ENCODE measurements at places on chromosomes 16 and 17.

DNA sequence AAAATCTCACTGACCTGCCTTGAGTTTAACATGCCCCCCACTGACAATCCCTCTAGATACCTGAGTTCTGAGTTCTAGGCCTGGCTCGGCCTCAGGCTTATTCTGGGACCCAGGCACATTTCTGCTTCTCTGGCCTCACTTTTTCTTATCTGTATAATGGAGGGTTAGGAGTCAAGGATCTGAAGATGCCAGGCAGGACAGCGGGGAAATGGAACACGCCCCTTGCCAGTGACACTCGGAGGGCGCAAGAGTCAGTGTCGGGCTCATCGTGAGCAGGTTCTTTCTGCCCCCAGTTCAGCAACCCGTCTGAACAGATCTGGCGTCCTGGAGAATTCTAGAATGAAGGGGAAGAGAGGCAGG is 567 bp upstream of the MT3 start:
- DNase-seq, result no peak

- peak; percentile 67 for DNase-seq
These were observed 59.0 kb upstream of the MED9 start for GRCh38 chr17:17417718-17418181.

DNA sequence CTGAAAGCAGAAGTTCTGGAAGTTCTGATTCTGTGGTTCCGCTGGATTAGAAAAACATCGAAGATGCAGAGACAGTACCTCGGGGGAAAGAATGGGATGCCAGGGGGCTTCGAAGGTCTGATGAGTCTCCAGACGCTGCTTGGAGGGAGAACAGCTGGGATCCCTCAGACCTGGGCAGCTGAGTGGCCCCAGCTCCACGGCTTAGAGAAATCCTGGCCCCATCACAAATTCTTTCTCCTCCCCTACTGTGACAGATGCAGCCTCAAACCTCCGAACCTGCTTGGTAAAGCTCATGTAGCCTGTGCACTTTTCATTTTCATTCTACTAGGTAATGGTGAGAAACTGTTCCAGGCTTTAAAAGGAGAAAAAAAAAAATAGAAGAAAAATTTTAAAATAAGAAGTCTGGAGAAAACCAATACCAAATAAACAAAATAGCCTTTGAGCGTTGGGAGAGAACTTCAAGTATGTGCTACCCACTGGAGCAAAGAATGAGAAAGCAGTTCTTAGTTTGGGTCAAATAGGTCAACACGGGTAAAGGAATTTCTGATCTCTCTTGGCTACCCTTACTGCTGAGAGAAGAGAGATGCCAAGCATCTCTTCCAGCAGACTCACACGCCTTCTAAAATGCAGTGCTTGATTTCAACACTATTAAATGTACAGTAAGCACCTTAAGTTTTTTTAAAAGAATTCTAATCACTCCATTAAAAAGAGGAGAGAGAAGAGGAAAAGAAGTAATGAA is 19.9 kb downstream of the MAF start:
- DNase-seq, result no peak

DNA sequence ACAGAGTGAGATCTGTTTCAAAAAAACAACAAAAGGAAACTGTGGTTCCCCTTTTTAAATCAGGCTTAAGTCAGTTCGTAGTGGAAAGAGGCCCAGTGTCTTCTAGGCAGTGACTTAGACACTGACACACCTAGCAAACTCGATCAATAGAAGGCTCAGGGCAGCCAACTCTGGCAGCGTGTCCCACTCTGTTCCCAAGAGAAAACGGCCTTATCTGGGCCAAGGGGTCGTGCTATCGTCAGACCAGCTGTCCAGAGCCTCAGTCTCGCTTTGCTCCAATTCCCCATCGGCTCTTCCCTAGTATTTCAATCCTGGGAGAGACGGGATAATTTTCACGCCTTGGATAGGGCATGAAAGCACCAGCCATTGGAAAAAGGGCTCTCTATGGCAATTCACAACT is 72.9 kb downstream of the SLC5A11 start:
- DNase-seq, result no peak

- peak; percentile 83 for DNase-seq
These were observed at the start of gene ZFHX3 for GRCh38 chr16:73047536-73048291. TSS of gene ZFHX3 (minus strand) at chr16:73048128. CDS start at chr16:72960145, 87,983 bp downstream.

- DNase-seq, result peak; percentile 26
These were observed 7.8 kb downstream of the CRHR1 start for GRCh38 chr17:45791935-45792334.

DNA sequence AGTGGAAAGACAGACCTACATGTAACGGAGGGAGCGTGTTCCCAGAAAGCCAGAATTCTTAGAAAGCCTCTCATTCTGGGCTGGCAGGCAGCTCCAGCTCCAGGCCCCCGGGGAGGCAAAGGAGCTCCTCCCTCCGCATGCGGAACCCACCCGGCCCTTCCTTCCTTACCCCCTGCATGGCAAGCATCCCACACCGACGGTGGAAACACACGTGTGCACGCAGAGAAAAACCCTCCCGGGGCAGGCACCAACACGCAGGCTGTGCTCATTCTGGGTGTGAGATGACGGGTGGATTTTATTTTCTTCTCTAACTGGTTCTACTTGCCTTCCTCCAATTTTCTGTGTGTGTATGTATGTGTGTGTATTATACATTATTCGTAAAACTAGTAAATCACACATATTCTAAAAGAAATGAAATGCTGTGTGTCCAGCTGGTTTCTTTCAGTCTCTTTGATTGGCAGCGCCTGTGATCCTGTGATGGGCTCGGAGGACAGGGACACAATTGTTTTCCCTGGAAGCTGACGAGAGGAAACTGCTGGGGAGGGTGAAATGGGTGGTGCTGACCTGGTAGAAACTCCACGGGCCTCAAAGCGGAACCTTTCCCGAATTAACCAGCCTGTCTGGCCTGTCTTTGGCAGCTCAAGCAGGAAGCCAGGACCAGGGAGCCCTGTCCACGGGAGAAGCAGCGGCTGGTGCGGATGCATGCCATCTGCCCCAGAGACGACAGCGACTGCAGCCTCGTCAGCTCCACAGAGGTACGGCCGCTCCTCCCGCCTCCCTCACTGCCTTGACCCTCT is 22.2 kb downstream of the CARD14 start:
- no peak for DNase-seq

- no peak for DNase-seq
These were observed 246.9 kb downstream of the PRKCA start for GRCh38 chr17:66549311-66549704.

DNA sequence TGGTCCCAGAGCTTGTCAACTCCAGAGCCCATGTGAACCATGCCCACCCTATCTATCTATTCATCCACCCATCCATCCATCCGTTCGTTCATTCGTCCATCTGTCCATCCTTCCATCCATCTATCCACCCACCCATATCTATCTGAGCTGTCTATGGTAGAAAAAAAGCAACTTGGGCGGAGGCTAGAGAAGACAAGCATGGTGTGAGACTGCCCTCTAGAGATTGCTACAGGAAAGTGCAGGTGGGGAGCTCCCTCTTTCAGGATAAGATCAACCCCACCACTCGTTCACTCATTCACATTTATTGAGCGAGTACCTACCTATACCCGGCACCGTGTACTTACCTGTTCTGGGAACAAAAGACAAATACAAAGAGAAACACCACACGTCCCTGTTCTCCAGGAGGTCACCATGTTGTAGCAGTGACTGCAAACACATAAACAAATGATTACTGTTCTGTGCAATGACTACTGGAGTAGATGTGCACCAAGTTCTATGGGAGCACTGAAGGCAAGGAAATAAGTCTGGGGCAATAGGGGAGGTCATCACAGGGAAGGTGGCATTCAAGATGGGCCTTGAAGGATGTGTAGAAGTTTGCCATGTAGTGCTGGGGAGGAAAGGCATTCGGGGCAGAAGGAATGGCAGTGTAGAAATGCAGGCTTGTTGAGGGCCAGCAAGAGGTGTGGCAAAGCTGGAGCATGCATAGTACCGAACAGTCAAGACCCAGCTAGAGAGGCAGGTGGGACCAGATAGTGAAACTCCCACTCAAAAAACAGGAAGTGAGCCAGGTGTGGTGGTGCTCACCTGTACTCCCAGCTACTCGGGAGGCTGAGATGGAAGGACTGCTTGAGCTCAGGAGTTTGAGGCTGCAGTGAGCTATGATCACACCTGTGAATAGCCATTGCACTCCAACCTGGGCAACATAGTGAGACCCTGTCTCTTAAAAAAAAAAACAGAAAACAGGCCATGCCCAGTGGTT is 13.4 kb upstream of the ATP5MC1 start:
- DNase-seq, result peak; percentile 73

GRCh38 chr16:8634991-8635736 is 13.7 kb downstream of the METTL22 start:
- DNase-seq, result no peak

DNA sequence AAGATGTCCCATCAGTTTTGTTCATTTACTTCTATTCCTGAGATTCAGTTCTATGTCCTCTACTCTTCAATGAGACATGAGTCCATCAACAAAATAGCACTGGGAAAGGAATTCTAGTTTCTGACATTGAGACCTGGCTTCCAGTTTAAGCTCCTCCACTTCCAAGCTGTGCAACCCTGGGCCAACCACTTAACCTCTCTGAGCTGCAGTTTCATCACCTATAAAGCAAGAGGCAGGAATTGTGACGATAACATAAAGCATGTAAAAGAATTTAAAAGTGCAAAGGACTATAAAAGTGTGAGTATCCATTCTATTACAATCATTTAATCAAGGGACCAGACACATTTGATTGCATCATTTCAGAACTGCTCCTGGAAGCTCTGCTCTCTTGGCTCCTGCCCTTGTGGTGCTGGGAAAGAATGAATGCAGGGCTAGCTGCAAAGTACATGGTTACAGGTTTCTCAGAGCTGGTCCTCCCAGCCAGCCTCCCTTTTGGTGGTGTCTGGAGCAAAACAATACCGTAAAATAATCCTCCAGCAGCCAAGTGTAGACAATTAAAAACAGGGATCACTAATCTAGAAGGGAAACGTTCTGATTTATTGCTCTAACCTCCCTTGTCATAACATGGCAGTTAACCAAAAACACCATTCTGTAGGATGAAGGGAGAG is 113.9 kb downstream of the VPS53 start:
- DNase-seq, result no peak

DNA sequence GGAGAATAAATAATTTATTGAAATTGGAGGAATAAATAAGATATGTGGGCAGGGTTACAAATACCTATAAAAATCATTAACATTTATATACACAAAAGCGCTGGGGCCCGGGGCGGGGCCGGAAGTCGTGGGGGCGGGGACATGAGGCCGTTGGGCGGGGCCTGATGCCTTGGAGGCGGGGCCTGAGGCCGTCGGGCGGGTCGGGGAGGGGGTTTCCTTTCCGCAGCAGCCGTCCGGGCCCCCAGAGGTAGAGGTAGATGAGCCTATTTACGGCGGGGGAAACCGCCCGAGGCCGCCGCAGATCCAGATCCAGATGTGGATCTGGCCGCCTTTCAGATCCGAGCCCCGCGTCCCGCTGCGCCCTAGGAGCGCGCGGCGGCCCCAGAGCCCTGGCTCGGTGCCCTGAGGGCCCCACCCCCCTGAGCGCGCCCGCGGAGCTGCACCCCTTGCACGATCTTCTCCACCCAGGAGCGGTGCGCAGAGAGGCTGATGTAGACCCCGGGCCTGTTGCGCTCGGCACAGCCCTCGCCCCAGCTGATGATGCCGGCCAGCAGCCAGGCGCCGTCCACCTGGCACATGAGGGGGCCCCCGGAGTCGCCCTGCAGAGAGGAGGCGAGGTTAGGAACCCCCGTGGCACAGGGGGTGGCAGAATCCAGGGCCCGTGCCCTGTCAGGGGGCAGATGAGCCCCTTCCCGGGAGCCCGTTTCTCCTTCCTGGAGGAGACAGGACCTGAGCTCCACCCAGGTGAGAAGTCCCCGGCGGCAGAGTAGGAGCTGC is 5.1 kb downstream of the PRSS22 start:
- no peak for DNase-seq

- DNase-seq, result peak; percentile 35
These were observed 25.7 kb downstream of the CHD9 start for GRCh38 chr16:53080345-53081031.

GRCh38 chr17:2040942-2041560 is 771 bp upstream of the OVCA2 start:
- no peak for DNase-seq

DNA sequence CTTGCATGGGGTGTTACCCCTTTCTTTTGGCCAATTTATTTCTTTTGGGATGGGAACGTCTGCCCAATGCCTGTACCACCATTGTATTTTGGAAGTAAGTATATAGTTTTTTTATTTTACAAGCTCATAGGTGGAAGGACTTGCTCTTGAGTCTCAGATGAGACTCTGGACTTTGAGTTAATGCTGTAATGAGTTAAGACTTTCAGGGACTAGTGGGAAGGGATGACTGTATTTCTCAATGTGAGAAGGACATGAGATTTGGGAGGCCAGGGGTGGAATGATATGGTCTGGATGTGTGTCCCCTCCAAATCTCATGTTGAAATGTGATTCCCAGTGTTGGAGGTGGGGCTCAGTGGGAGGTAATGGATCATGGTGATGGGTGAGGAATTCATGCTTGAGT is 49.1 kb downstream of the HNF1B start:
- DNase-seq, result no peak

Data from colonic mucosa (tissue), 4 donors.